ENCODE measurements at places on chromosomes 16 and 17.

GRCh38 chr16:75919664-75920063 is 193.4 kb upstream of the CPHXL start:
- peak; percentile 41 for DNase-seq

GRCh38 chr16:86669937-86670749 is 91.8 kb downstream of the FOXL1 start:
- DNase-seq = peak; percentile 20

DNA sequence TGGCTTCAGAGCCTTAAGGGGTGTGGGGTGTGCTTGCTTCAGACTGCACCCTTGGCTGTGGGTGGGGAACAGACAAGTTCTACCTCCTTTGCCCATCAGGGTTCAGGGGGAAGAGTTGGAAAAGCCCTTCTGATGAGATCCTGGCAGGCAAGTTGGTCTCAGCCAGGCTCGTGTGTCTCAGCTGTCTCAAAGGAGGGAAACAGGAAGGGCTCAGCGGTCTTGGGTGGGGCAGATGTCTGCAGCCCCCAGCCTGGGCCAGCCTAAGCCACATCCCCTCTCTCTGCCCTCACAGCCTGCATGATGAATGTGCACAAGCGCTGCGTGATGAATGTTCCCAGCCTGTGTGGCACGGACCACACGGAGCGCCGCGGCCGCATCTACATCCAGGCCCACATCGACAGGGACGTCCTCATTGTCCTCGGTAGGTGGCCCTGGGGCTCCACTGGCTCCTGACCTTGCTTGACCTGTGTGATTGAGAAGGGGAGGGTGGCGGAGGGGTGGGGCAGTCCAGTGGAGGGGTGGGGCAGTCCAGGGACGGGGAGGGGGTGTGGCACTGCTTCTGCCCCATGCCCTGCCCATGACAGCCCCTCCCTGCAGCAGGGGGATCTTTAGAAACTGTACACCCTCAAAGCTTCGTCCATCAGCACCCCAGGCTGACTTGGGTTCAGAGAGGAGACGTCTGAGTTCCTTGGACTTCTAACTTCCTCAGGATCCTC is 199.5 kb downstream of the PRKCB start:
- DNase-seq = no peak

- DNase-seq = no peak
These were observed 314 bp upstream of the ITGA2B start for GRCh38 chr17:44389723-44390202.

- DNase-seq = no peak
These were observed 66.8 kb downstream of the PIPOX start for GRCh38 chr17:29109477-29110371.

DNA sequence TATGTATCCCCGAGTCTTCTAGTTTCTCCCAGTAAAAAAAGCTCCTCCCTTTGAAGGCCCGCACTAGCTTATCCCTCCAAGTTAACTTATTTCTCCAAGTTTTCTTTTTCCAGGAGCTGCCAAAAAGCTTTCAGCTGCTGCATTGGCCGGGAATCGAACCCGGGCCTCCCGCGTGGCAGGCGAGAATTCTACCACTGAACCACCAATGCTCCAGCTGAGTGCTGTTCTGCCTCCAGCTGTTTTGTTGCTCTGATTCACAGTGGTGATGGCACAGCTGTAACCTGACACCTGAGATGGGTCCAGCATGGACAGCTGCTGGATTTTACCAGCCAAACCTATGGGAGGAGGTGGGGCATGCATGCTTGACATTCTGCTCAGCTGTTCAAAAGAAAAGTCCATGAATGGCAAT is 22.1 kb downstream of the VAC14 start:
- peak; percentile 85 for DNase-seq

DNA sequence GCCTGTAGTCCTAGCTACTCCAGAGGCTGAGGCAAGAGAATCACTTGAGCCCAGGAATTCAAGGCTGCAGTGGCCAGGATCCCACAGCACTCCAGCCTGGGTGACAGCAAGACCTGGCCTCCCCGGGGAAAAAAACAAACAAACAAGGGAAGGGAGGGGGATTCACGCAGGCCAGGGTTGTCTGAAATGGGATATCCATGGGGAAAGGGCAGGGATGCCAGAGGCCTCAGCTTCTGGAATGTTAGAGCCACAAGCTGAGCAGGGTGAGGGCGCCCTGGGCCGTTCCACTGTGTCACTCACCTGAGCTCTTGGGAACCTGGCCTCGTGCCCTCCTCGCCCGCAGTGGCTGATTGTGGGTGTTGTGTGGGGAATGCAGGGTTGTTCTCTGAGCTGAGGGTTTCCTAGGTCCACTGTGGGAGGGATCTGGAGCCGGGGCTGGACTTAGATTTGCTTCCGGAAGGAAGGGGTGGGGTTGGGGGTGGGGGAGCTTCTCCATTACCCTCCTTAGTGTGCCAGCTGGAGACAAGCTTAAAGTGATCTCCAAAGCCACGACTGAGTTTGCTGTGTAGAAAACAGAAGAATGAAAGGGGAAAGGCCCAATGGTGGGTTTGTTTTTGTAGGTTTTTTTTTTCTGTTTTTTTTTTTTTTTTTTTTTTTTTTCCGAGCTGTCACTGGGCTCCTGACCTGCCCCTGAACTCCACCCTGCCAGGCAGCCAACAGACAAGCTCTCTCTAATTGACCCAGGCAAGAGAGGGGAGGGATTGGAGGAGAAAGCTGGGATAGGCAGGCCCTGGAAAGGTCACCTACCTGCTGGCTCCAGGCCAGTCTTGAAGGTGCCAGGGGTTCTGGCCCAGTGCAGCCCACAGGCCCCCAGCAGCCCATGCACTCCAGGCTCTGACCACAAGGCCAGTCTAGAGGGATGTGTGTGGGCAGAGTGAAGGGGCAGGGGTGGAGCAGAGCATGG is at the start of gene SULT1A1:
TSS of gene SULT1A1 (minus strand) at position 414 of the 964 bp plus-strand sequence. CDS start 1,189 bp downstream, outside the sequence.
- DNase-seq = no peak

GRCh38 chr17:76937238-76937637 is 69.0 kb downstream of the MGAT5B start:
- no peak for DNase-seq

GRCh38 chr16:48029768-48030167 is 126.0 kb downstream of the ABCC12 start:
- no peak for DNase-seq

DNA sequence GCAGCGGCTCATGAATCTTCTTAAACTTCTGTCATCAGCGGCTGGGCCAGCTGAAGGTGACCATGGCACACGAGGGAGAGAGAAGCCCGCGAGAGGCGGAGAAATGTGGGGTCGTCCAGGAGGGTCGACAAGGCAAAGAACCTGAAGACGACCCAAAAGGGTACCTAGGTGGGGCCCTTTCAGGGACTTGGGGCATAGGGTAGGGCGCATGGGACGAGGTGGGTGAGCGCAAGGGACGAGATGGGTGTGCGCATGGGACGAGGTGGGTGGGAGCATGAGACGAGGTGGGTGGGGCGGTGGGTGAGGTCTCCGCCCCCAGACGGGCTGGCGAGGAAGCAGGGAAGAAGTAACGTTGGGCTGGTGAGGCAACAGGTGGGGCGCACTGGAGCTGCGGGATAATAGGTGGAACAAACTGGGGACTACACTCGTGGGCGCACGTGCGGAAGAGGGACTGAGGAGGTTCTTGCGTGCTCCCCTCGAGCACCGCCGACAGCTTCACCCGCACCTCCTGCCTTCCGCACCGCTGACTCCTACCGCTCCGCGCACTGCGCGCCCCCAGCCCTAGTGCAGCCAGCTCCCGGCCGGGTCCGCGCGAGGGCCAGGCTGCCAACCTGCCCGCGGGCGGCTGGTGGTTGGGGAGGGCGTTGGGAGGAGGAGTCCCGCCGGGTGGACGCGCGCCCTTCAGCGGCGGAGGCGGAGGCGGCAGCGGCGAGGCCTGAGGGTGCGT is 23.2 kb upstream of the CRYM start:
- DNase-seq = peak; percentile 73

DNA sequence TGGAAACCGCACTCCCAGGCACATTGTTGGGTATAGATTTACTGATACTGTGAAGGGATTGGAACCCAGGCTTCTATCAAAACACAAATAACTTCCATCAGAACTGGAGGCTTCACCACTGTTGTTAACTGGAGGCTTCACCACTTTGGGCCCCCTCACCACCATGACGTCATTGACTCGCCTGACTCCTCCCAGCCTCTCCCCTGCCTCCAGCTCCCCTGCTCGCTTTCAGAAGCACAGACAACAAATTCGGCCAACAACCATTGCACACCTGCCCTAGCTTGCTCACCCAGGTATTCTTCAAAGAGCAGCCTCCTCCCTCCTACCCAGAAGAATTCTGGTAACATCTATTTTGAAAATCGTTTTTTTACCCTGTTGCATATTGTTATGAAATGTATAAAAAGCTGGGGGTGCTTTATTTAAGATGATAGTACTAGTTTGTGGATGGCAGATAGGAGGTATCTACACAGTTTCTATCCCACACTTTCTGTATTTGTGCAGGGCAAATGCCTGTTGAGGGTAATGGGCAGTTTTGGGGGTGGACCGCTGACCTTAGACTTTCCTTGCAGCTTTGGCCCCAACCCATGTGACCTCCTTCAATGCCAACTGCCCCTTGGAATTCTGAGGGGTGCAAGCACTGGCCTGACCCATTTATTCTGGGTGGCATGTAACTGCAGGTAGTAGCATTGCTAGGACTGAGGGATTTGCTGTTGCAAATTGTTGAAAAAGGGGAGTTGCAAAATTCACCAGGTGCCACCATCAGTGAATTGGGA is 54.1 kb downstream of the HLF start:
- DNase-seq = no peak

DNA sequence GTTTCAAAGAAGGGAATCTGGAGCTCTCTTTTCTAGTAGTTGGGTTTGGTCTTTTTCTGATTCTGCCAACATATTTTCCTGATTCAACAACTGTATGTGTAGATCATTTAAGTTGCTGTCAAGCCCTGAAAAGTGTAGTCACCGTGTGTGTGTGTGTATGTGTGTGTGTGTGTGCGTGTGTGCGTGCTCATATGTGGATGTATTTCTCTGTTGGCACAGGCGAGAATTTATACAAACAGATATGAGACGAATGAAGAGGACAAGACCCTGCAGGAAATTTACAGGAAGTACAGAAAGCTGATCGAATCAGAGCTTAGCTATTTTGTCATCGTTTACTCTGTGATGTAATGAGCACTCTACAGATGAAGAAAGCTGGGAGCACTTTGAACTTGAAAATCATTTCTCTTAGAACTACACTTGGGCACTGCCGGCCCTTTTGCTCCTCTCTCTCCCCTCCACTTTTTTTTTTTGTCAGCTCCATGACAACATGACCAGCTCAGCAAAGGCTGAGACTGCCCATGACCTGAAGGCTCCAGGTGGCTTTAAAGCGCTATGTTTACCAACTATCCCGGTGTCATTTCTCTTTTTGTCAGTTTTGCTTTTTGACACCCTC is 11.2 kb downstream of the FBXO39 start:
- peak; percentile 4 for DNase-seq

DNA sequence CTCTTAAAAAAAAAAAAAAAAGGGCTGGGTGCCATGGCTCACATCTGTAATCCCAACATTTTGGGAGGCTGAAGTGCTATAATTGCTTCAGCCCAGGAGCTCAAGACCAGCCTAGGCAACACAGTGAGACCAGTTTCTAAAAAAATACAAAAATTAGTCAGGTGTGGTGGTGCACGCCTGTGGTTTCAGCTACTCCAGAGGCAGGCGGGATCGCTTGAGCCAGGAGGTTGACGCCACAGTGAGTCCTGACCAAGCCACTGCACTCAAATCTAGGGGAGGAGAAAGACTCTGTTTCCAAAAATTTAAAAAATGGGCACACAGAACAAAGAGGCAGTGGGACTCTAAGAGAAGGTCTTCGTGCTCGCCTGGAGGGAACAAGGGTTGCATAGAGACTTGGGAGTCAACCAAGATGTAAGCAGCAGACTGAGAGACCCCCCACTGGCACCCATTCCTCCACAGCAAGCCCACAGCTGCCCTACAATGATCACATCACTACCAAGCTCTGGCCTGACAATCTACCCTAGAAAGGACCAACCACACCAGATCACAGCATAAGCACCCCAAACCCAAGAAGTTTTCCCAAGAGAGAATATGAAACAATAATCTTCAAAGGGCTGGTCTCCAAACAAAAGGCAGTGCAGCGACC is 121.6 kb downstream of the ANKRD11 start:
- no peak for DNase-seq

GRCh38 chr16:1471569-1472194 is 3.1 kb downstream of the CLCN7 start:
- DNase-seq = no peak

DNA sequence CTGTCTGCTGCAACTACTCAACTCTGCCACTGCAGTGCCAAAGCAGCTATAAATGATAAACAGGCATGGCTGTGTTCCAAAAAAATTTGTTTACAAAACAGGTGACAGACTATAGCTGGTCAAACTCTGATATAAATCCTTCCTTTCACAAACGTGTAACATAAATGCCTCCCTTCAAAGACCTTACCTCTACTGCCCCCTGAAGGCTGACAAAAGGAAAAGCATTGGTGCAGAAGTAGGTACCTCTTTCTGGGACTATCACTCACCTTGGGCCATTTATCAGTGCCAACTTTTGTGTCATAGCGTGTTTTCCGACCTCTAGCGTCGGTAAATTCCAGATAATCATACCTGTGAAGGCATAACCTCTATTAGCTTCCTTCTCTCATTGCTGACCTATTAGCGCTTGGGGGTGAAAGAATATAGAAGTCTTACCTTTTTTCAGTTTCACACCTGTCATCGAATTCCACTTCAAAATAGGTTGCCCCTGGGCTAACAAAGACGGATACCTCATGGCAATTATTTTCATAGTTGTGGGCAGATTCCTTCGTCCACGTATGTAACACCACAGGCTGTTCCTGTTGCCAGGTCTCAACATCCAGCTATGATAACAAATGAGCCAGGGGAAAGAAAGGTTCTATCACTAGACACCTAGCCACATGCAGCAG is 67.9 kb downstream of the ZZEF1 start:
- DNase-seq = peak; percentile 36

GRCh38 chr17:5592382-5592781 is 8.1 kb upstream of the NLRP1 start:
- DNase-seq = peak; percentile 44

DNA sequence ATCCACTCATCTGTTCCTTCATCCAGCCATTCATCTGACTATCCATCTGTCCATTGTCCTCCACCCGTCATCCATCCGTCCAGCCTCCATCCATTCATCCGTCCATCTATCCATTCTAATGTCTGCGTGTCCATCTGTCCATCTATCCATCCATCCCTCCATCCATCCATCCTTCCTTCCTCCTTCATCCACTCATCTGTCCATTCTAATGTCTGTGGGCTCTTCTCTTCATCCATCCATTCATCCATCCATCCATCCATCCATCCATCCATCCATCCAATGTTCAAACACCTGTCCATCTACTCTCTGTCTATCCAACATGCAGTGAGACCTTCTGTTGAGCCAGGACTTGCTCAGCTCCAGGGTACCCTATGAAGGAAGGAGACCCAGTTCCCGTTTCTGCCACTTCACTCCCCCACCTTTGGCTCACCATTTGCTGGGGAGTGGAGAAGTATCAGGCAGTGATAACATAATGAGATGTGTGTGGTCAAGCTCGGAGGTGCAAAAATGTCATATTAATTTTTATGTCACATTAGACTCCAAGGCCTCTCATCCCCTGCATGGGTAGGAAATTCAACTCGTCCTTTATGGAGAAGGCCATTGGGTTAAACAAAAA is 36.5 kb upstream of the ADGRG1 start:
- no peak for DNase-seq

- DNase-seq = peak; percentile 83
These were observed 8.7 kb upstream of the SYNGR2 start for GRCh38 chr17:78159575-78160158.

- DNase-seq = peak; percentile 20
These were observed 35.8 kb downstream of the NF1 start for GRCh38 chr17:31130286-31131224.
